A549 (cell line): ENCODE measurements at places on chromosomes 3 and 15. TPM values are rescaled to one million over a fixed set of nuclear protein-coding genes. Genes with fewer than 3 reads are reported as not detected.
A peak's percentile ranks its signal among the peaks of the same experiment; 100 is the strongest.

GRCh38 chr3:31469385-31469784 is 63.3 kb upstream of the STT3B start:
- DNase-seq: no peak

The AADAC gene
- 12.7 to 17.0 TPM (median 15.3 TPM) in 3 replicates for polyA plus RNA-seq

The BFSP2 gene
- not detected in 3 replicates for polyA plus RNA-seq

DNA sequence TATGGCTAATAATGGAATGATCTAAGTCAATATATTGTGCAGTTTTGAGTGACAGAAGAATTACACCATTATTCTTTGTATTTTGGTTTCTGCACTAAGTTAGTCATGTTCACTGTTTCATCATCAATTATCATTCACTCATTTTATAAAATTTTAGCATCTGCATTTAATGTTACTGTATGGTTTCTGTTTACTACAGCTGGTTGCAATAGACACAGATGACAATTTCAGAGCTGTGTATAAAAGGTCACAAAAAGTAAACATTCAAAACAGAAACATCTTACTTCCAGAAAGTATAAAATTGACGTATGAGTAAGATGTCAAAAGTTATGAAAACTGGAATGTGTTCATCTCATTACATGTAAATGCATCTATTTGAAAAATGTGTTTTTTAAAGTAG is 111.1 kb upstream of the GBE1 start:
- DNase-seq: no peak

DNA sequence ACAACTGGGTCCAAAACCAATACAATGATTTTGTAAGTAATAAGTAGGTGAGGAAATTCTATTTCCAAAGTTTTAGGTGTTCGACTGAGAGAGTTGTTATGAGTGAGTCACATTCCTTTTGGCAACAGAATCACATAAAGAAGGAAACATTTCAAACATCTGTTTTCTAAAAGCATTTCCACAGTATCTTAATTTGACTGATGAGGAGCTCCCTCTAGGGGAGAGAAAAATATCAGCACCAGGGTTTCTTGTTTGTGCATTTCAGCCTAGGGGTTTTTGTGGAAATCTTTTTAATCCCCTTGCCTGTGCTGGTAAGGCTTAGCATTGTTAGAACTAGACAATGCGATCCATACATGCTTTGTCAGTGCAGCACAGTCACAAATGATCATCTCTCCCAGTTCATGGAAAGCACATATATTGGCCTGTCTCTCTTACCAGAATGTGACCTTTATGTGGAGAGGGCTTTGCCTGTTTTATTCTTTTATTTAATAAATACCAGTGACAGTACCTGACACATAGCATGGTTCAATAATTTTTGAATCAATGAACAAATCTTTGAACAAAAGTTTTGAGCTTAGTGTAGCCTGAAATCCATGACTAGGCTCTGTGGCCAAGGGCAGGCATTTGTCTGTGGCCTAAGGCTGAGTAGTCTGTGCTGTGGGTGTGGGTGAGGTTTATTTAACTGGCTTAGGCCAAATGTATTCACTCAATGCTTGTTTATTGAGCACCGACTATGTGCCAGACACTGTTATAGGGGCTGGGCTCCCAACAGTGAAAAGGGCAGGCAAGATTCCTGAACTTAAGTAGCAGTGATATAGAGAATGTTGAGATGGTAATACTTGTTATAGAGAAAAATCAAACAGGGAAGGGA is 21.1 kb upstream of the IQCF6 start:
- DNase-seq: peak; percentile 33

DNA sequence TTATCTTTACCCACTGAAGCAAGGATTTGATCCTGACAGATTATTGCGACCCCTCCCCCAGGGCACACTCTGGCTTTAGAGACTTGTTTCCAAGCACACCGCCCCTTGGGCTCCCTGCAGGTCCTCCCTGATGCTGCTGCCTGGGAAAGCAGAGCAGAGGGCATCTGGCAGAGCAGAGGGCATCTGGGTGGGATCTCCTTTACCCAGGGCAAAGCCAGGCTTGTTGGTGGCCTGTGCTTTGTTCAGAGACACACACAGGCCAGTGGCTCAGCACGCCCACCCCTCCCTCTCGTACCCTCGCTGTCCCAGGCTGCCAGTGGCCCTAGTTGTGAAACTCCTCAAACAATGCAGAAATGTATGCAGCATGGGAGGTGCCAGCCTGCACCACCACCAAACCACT is 4.8 kb downstream of the KLF13 start:
- no peak for DNase-seq

GRCh38 chr3:123053107-123053506 is 13.7 kb upstream of the PDIA5 start:
- DNase-seq: no peak

The GMPPB gene
- polyA plus RNA-seq: 22.1 to 26.9 TPM (median 24.1 TPM) in 3 replicates

DNA sequence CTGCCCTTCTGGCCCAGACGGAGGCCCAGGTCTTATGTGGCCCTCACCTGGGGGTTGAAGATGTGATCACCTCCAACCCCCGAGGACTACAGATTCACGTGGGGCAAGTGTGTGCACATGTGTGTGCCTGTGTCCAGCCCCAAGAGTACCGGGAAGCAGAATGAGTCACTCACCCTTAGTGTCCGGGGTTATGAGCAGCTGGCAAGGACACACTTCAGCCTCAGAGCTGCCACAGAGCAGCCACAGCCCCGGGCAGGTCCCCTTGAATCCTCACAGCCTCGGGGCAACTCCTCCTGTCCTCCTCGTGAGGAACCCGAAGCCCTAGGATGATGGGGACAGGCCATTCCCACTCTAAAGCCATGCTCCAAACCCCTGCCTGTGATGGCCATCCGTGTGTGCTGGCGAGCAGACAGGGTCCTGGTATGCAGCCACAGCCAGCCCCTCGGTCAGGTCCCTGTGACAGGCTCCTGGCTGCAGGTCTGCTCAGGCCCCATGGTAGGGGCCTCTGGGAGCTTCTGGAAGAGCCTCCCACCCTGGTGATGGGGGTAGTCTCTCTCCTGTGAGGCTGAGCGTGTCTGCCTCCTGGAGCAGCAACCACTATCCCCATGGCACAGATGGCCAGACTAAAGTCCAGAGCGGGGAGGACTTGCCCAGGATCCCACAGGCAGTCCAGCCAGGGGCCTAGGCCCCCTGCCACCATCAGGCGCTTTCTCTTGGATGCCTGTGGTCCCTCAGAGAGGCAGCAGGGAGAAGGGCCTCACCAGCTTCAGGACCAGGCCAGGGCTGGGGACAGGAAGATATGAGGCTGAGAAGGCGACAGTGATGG is 852 bp downstream of the STAB1 start:
- no peak for DNase-seq

The FOXB1 gene
- not detected in 3 replicates for polyA plus RNA-seq

GRCh38 chr3:142972092-142972753 is 8.7 kb upstream of the PAQR9 start:
- DNase-seq: no peak

DNA sequence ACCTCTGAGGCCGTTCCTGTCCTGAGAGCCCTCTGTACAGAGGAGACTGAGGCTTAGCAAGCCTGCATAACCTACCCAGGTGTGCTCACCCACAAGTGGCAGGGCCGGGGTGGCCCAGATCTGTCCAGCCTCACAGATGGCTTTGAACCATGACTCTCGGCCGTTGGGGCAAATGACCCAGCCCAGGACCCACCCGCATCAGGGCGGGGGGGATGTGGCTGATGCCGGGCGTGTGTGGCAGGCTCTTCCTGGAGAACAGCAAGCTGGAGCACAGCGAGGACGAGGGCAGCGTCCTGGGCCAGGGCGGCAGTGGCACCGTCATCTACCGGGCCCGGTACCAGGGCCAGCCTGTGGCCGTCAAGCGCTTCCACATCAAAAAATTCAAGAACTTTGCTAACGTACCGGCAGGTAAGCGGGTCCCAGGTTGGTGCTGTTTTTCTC is 133.5 kb downstream of the LRRK1 start:
- DNase-seq: no peak

DNA sequence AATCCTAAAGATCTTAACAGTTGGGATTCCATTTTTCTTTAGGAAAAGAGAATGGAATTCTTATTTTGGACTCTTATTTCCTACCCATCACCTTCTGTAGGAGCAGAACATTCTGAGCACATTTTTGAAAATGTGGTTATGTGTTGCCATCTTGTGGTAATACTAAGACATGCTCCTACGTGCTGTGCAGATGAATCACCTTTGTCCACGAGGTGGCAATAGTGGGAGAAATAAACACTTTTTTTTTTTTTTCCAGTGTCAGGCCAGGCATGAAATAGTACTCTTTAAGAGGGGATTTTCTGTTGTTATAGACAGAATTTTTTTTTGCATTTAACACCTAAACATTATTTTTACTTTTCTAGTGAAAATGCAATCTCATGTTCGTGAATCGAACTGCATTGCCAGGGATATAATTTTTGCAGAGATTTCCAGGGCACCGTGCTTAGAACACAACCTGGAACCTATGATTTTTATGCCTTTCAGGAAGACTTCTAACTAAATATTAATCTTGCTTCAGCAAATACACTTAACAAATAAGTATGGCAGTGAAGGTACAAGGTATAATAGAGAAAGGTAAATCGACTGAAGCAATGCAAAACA is 196.6 kb downstream of the GAP43 start:
- DNase-seq: peak; percentile 41

GRCh38 chr3:10510743-10511432 is 5.5 kb upstream of the ATP2B2 start:
- DNase-seq: no peak

DNA sequence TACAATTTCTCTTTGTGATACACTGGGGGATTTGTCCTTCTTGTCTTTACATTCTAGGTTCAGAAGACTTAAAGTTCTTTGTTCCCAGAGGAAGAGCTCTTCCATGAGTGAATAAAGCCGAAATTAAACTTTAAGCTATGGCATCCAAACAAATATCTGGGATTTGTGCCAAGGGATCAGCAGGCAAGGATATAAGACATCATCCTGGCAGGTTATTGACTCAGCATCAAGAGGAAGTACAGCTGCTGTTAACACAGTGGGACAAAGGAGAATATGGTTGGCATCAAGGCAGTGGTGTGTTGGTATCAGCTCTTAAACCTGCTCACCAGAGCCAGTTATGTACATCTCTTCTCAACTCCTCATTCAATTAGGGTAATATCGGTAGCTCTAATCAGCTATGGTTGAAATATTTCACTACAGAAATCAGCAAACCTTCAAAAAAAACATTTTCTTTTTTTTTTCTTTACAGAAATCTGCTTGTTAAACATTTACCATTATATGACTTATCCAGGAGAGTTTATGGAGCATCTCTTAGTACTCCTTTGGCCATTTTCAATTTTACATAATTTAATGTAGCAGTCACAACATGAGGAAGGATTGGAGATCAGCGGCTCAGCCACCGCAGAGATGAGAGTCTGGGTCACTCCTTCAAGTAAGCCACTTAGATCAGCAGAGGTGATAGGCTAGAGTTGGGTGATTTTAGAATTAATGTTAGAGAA is 1198.6 kb upstream of the EPHA6 start:
- no peak for DNase-seq

- no peak for DNase-seq
Measured at GRCh38 chr15:39886418-39886817, 33.6 kb downstream of the GPR176 start.

The GASK1A gene
- polyA plus RNA-seq: not detected in 3 replicates
